D721Med (cell line): ENCODE measurements at places on chromosomes 2 and 18.

DNA sequence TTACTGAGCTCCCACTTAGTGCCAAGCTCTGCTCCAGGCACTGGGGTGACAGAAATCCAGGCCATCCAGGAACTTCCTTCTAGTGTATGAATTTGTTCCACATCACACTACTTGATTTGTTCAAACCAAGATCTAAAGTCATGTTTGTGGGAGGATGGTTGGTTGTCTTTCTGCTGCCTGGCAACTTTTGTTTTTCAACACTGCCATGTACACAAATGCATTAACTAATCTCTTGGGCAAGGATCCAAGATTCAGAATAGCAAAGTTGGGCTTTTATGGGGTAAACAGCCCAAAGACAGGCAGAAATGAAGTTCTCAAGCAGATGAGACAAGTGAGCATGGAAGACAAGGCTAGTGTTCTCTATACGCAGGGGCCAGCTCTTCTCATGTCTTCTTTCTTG lies 53.4 kb upstream of the PROKR1 start:
- no peak for DNase-seq

DNA sequence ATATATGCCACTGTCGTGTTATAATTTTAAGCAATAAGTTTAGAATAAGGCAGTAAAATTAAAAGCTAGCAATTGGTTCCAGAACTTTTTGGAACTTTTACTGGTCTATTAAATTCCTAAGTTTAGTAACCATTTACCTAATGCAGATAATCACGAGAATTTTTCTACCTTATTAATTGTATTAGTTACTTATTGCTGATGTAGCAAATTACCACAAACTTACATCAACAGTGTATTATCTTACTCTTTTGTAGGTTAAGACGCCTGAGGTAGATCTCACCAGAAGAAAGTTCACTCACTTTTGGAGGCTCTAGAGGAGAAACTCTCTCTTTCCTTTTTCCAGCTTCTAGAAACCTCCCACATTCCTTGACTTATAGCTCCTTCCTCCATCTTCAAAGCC lies 14.0 kb upstream of the UBE2E3 start:
- no peak for DNase-seq

GRCh38 chr2:234514099-234514498 lies 17.2 kb upstream of the ARL4C start:
- DNase-seq: no peak

GRCh38 chr2:20113986-20114938 lies 62.8 kb upstream of the LAPTM4A start:
- no peak for DNase-seq

GRCh38 chr2:240912878-240913809 lies 7.0 kb downstream of the CROCC2 start:
- no peak for DNase-seq

GRCh38 chr2:134178138-134178877 lies 75.6 kb upstream of the MGAT5 start:
- no peak for DNase-seq

- no peak for DNase-seq
Observed at GRCh38 chr2:199962203-199962602, 6.8 kb downstream of the MAIP1 start.

- peak; percentile 32 for DNase-seq
Observed at GRCh38 chr2:168660870-168661862, 141.3 kb upstream of the NOSTRIN start.

DNA sequence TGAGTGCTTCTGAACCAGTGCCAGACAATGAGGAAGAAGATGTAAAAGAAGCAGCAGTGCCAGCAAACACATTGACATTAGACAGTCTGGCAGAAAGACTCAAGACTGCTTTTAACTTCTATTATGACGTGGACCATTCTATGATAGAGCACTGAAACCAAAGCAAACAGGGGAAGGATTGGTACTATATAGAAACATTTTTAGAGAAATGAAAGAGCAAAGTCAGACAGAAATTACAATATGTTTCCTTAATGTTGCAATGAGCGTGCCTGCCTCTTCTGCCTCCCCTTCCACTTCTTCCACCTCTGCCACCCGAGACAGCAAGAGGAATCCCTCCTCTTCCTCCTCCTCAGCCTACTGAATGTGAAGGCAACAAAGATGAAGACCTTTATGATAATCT lies 39.7 kb downstream of the DHX57 start:
- no peak for DNase-seq

DNA sequence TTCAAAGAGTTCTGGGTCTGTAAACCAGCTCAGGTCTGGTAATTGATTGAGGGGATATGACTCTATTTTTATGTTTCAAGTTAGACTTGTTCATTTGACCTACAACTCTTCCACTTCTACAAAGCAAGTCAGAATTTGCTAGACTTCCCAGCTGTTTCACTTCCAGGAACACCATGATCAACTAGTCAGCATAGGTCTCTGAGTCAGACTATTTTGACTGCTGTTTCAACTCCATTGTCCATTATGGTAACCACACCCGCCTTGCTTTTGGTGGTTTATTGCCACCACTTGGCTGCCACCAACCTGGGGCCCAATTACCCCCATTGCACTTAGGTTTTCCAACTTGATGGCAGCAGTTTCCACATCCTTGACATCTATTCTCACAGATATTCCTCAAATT lies 116.6 kb downstream of the LAMA3 start:
- no peak for DNase-seq

DNA sequence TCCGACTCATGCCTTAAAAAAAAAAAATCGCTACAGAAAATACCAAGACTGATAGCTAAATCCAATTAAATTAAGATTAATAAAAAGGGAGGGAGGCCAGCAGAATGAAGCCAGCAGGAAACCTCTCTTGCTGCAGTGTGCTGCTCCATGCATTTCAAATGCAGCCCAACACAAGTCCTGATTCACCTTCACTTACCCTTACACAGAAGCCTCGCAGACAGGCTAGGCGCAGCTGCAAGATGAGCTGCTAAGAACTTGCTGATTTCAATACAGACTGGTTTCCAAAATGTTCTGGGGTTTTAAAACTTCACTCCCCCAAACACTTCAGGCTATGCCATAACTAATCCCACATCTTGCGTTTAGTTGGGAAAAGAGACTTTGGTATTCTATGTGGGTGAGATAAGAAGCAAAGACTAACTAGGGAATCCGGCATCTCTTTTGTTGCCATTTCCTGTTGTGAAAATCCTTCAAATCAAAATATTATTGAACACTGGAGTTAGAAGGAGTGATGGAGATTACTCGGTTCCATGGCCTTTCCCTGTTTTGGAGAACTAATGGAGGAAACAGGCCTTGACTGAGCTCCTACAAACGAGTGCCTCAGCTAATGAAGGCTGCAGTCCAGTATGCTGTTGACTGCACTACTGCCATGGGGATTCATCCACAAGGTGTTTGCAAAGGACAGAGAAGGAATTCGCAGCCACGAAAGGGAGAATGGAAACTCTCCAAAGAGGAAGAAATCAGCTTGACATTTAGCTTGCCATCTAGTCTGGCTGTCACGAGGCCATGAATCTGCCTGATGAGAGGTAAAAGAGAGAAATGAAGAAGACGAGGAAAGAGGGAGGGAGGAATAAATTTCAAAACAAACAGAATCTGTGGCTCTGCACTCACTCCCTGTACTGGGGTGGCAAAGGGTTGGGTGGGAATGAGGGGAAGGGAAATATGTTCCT lies 67.3 kb downstream of the CLHC1 start:
- no peak for DNase-seq

GRCh38 chr2:32271063-32271462 lies 6.4 kb upstream of the NLRC4 start:
- no peak for DNase-seq

GRCh38 chr18:27520401-27520800 lies 335.3 kb upstream of the CHST9 start:
- DNase-seq: no peak

DNA sequence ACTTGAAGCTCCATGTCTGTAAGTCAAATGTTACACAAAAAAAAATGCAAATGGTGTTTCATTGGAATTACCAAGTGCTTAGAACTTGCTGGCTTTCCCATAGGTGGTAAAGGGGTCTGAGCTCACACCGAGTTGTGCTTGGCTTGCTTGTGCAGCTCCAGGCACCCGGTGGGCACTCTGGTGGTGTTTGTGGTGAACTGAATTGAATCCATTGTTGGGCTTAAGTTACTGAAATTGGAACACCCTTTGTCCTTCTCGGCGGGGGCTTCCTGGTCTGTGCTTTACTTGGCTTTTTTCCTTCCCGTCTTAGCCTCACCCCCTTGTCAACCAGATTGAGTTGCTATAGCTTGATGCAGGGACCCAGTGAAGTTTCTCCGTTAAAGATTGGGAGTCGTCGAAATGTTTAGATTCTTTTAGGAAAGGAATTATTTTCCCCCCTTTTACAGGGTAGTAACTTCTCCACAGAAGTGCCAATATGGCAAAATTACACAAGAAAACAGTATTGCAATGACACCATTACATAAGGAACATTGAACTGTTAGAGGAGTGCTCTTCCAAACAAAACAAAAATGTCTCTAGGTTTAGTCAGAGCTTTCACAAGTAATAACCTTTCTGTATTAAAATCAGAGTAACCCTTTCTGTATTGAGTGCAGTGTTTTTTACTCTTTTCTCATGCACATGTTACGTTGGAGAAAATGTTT lies 97.9 kb upstream of the IL1R2 start:
- DNase-seq: no peak

DNA sequence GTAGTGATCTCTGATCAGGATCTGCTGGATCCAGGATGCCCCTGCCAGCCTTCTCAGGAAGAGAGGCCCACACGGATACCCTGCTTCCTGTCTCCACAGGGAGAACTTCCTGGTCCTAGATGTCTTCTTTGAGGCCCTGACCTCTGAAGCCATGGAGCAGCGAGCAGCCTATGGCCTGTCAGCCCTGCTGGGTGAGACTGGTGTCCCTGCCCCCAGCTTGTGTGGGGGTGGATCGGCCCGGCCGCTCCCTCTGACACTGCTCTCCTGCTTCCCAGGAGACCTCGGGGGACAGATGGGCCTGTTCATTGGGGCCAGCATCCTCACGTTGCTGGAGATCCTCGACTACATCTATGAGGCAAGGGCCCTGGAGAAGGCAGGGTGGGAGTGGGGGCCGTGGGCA lies 6.6 kb downstream of the CHPF start:
- no peak for DNase-seq

DNA sequence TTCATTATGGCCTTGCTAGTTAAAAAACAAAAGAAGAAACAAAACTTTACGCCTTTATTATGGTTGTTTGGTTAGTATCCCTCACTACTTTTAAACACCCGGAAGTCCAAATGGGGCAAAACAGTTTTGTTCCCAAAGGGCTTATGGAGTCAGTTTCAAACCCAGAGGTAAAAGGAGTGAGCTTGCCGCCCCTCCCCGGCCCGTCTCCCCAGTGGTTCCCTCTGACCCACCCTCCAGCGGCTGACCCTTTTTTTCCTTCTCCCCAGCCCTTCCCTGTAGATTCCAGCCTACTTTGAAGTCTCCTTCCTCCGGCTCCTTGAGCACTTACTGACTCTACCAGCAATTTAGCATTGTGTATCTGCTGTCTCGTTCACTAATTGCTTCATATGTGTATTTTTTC lies 209.2 kb downstream of the ICOS start:
- DNase-seq: no peak

- DNase-seq: no peak
Observed at GRCh38 chr18:13611142-13611600, 115.2 kb downstream of the FAM210A start.

DNA sequence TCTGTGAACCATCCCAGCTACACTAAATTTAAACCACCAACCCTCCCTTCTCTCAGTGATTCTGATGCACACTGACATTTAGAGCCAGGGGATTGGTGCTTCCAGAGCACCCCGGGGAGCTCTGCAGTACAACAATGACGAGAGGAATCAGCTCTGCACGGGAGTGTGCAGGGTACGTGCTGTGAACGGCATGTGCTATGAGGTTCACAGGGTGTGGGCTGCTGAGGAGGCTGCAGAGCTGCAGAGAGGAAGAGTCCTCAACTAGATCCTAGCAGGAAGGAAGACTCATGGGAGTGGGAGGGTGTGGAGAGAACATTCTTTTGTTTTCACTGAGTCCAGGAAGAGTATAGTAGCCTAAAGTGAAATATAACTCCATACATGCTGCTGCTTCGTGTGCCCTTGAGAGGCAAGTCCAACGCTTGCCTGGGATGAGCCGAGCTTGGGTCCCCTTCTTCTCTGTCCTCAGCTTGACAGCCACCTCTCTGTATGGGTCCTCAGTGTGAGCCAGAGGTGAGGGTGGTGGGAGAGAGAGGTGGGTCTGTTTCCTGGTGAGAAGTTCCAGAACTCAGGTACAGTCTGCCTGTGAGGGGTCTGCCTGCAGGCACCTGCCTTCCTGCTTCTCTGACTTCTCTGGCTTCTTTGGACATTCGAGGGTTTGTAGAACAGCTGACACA lies 118.8 kb downstream of the CTIF start:
- no peak for DNase-seq

DNA sequence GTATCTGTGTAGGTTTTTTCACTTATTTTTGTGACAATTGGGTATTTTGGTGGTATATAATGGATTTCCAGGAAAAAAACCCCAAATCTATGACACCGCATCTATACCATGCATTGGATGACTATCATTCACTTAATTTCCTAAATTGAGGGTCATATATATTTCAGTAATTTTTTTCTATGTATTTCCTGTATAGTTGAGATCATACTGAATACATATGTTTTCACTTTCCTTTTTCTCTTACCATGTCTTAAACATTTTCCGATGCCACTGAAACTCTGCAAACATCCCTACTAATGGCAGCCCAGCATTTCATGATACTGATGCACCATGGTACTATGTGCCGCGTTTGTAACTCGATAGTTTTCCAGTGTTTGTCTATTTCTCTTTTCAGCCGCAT lies 40.4 kb downstream of the CDKL4 start:
- no peak for DNase-seq

GRCh38 chr18:79875931-79876461 lies 75.5 kb downstream of the SLC66A2 start:
- DNase-seq: no peak

DNA sequence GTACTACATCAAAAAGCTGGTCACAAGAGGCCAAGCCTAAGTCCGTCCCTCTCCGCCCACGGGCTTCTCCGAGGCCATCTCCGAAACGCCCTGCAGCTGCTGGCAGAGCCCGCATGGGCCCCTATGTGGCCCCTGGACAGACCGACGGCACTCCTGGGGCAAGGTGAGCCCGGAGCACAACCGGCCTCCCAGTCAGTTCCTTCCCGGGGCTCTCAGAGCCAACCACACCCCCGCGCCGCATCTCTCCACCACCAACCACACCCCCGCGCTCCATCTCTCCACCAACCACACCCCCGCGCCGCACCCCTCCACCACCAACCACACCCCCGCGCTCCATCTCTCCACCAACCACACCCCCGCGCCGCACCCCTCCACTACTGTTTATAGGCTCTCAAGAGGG lies 93.5 kb downstream of the ZNF516 start:
- no peak for DNase-seq

- no peak for DNase-seq
Observed at GRCh38 chr18:3777122-3777521, 327.1 kb downstream of the TGIF1 start.

GRCh38 chr2:193895226-193895625 lies 1700.5 kb upstream of the TMEFF2 start:
- no peak for DNase-seq

GRCh38 chr2:126638746-126639145 lies 17.2 kb upstream of the GYPC start:
- DNase-seq: no peak
